ENCODE measurements at places on chromosomes 11 and 22.

- no peak for DNase-seq
Observed at GRCh38 chr11:77196961-77197360, 68.9 kb downstream of the MYO7A start.

DNA sequence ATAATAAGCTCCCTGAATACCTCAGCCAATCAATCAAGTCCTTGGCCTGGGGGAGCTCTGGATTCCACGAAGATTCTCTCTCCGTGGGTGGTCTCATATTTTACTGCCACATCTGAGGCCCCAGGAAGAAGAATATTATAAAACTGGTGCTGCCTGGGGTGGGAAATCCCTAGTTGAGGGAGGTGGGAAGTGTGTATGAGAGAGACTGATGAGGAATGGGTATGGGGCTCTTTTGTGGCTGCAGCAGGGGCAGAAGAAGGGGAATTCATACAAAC lies 71.5 kb downstream of the SYN3 start:
- no peak for DNase-seq

- no peak for DNase-seq
Observed at GRCh38 chr11:36212564-36213392, 76.4 kb downstream of the COMMD9 start.

DNA sequence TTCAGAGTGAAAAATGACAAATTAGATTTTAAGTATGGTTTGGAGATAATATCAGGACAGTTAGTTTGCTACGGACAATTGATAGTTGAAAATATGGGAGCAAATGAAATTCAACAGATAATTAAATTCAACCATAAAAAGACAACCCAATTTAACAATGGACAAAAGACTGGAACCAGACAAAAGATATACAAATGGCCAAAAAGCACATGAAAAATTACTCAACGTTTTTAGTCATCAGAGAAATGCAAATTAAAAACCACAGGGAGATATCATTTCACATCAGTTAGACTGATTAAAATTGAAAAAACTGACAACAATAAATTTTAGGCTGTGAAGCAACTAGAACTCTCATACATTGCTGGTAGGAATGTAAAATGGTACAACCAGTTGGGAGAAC lies 27.2 kb downstream of the SIK2 start:
- DNase-seq = no peak

GRCh38 chr11:16215352-16215751 lies 141.0 kb downstream of the SOX6 start:
- no peak for DNase-seq

DNA sequence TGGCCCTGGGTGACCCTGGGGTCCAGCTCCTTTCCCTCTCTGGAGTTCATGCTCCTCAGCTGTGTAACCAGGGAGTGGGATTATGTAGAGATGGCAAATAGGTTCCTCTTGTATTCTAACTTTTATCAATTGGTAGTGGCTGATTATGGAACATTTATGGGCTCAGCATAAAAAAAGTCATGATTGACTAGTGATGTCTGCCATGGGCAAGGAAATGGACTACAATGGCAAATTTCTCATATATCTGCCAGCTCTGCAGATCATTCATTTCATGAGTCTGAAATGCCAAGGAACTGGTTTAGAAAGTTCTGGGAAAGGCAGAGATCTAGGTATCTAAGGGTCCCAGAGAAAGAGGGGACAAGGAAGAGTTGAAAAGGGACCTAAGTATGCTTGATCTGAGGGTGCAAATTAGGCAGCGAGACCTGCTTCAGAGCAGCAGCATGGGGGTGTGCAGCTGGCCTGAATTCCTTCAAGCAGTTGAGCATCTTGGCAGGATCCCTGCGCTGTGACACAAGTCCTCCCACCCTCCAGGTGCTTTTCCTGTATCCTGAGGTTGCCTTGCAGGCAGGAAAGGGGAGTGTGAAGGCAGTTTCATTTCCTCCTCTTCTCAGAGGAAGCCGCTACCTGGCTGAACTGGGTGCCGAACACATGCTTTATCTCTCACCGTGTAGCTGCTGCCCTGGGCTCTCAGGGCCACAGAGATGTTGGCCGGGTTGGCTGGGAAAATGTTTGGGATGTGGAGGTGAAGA lies 10.4 kb downstream of the SLC15A3 start:
- DNase-seq = no peak

DNA sequence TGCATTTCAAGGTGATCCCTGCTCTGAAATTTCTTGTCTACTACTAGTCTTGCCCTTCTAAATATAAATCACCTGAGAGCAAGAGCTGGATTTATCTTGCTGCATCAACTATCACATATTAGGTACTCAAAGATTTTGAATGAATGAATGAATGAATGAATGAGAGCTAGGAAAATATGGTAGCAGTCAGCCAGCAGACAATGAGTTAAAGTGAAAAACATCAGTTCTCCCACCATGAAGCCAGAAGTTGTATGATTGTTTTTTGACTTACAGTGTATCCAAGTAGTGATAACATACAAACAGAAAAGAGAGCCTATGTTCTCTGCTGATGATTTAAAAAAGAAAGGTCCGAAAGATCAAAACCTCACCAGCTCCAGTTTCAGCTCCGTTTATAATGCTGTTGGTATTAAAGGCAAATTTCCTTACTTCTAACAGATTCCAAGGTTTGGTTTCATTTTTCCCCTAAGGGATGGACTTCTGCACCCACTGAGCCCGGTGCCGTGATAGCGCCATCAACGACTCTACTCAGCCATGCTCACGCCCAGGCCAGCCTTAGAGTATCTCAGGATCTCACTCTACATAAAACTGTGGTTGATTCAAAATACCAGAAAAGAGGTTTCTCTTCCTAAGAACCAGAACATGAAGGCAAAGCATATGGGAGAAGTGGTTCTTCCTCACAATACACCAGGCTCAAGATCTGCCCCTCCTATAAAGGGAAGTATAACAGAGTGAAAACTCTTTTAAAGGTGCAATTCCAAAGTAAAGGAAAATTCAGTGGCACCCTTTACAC lies 92.0 kb downstream of the SGSM3 start:
- DNase-seq = no peak

DNA sequence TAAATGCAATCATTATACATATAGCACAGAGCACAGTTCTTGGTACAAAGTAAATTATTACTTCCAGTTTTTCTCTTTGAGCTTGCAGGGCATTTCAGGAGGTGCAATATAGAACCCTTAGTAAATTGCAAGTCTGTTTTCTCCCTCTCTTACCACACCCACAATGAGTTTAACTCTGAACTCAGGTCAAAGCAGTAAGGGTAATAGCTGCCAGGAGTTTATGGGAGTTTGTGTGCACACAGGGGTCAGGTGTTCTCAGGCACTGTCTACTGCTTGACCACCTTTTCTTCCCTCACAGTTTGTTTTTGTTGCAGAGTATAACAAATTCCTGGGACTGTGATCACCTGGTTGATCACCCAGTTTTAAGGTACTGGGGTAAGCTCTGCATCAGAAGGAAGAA lies 478.5 kb upstream of the TENM4 start:
- DNase-seq = no peak

GRCh38 chr11:122864386-122865115 lies 18.0 kb upstream of the JHY start:
- DNase-seq = no peak

- DNase-seq = peak; percentile 20
Observed at GRCh38 chr11:33207408-33207985, 46.2 kb upstream of the CSTF3 start.

DNA sequence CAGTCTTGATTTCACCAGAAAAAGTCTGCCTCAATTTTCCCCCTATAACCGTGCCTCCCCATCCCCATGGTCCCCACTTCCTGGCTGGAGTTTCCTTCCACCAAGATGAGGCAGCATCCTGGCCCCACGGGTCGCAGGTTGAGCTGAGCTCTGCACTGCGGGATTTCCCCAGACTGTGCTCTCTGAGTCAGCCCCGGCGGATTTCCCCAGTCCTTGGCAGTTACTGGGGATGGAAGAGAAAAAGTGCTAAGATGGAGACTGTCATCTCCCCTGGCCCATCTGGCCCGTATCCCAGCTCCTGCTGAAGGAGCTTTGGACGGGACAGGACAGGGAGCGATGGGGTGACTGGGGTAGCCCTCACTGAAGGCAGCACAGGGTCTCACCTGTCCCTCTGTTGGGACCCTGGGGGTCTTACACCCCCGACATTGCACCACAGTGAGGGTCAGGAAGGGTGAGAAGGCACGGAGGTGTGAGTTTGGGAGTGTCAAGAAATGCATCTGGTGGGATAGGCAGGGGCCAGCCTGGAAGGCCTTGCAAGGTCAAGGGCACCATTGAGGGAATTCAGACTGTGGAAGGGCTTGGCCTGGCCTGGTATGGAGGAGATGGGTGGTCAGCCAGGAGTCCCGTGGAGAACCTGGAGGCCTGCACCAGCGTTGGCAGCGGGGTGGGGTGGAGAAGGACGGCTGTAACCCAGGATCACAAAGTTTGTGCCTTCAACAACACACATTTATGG lies 36.5 kb downstream of the NADSYN1 start:
- DNase-seq = peak; percentile 30

- DNase-seq = no peak
Observed at GRCh38 chr11:112662554-112662953, 298.7 kb upstream of the NCAM1 start.

DNA sequence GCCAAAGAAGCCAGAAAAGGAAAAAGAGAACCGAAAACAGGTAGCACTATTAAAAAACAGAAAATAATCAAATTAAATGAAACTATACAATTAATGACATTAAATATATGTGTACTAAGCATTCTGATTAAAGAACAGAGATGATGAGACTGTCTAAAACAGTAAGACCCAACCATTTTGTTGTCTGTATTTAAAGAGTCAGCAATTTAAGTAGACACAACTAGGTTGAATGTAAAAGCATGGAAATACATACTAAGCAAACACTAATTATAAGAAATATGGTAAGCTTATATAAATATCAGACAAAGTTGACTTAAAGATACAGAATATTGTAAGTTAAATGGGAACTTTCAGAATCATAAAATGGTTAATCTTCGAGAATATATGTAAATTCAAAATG lies 774.6 kb upstream of the RAG2 start:
- DNase-seq = no peak

DNA sequence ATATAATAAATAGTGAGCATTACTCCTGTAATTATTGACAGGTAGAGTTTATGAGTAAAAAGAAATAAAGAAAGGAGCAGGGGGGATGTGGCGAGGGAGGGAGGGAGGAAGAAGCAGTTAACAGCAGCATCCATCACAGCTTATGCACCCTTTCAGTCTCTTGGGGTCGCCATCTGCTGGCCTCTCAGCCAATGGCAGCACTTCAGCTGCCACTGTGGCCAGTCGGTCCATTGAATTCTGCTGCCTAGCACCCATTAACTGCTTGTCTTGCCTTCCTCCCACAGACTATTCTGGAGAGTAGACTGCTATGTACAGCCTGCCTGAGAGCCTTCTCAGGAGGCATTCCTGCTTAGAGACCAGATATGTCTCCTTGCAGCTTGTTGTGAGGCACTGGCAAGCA lies 388.3 kb downstream of the TENM4 start:
- no peak for DNase-seq

DNA sequence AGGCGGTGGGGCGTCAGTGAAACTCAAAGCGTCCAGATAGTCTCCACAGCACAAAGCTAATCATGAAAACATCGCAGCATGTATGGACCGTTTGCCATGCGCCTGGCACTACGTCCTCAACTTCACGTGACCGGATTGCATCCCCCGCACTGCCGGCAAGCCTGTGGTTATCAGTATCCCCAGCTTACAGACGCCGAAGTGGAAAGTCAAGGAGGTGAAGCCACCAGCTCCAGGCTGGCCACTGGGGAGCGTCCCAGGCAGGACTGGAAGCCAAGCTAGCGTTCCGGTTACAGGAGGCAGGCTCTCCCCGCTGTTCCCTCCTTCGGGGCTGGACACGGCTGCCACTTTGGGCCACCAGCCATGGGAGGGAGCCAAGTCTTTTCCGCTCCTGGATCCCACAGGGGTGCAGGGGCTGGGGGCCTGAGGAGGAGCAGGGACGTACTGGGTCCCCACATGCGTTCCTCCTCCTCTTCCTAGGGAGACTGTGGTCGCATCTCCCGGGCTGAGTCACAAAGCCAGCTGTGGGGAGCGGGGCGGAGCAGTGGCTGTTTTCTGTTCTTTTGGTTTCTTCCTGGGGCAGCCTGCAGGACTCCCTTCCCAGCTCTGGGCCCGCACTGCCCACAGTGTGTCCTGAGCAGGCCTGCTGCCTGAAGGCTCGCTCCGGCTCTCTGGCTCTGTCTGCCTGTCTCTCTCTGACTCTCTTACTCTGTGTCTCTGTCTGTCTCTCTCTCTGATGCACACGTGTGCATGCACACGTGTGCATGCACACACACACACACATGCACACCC lies 4.3 kb upstream of the OSBPL5 start:
- peak; percentile 75 for DNase-seq

DNA sequence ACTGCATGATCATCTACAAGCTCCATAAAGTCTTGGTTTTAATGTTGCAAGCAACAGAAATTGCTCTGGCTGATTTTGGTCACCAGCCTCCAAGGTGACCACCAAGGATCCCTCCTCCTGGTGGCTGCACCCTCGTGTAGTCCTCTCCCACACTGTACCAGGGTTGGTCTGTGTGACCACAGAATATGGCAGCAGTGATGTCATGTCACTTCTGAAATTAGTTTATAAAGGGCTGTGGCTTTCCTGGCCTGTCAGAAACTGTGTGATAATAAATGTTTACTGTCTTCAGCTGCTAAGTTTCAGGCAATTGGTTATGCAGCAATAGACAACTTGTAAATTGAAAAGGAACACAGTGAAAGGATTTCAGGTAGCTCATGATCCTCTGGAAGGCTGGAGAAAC lies 5.3 kb upstream of the PRDM11 start:
- DNase-seq = no peak

DNA sequence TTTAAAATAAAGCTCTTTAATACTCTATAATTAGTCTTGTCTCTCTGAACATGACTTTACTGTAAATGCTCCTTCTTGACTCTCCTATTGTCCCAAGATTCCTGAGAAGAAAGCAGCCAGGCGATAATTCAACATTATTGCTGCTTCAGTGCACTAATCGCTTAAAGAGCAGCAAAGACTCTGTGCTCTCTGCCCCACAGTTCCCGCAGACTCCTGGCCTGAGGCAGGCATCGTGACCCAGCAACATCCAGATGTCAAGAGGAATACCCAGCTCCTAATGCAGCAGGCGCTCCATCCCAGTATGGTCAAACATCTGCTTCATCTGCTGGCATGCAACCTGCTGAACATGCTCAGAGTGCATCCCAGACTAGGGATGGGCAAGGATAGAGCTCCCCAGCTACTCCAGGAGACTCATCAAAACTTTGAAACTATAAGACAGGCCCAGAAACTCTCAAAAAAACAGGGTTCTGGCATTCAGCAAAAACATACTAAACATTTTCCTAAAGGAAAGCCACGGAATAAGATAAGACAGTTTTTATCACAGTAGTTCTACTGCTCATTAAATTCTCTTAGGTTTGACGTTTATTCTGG lies 270.0 kb downstream of the SOX6 start:
- no peak for DNase-seq

- DNase-seq = no peak
Observed at GRCh38 chr22:42461511-42461910, 29.3 kb upstream of the NFAM1 start.
